ENCODE measurements at places on chromosomes 2 and 18.

- DNase-seq, result no peak
These were observed 78.4 kb downstream of the SETBP1 start for GRCh38 chr18:44758861-44759631.

GRCh38 chr2:234406085-234406484 lies 90.8 kb downstream of the ARL4C start:
- no peak for DNase-seq

GRCh38 chr18:7105943-7106342 lies 11.7 kb downstream of the LAMA1 start:
- no peak for DNase-seq

DNA sequence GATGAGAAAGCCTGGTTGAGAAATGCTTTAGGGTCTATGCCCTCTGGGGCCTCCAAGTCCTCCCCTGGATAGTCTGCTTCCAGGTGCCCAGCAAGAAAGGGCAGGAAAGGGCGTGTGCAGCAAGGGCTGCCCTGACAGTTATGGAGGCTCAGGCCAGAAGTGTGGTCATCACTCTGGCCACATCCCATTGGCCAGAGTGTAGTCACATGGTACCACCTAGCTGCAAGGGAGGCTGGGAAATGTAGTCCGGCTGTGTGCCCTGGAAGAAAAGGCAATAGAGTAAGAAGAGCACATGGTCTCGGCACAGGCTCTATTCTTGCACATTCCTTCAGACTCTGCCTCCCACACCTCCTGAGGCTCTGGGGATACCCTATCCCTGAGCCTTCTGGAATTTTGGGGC lies 35.7 kb downstream of the ODC1 start:
- DNase-seq, result no peak

- DNase-seq, result no peak
These were observed 878.8 kb downstream of the RNF144A start for GRCh38 chr2:7795778-7796563.

GRCh38 chr2:101105654-101106053 lies 45.5 kb downstream of the TBC1D8 start:
- DNase-seq, result no peak

GRCh38 chr18:59719544-59720181 lies 22.4 kb upstream of the CCBE1 start:
- DNase-seq, result no peak

DNA sequence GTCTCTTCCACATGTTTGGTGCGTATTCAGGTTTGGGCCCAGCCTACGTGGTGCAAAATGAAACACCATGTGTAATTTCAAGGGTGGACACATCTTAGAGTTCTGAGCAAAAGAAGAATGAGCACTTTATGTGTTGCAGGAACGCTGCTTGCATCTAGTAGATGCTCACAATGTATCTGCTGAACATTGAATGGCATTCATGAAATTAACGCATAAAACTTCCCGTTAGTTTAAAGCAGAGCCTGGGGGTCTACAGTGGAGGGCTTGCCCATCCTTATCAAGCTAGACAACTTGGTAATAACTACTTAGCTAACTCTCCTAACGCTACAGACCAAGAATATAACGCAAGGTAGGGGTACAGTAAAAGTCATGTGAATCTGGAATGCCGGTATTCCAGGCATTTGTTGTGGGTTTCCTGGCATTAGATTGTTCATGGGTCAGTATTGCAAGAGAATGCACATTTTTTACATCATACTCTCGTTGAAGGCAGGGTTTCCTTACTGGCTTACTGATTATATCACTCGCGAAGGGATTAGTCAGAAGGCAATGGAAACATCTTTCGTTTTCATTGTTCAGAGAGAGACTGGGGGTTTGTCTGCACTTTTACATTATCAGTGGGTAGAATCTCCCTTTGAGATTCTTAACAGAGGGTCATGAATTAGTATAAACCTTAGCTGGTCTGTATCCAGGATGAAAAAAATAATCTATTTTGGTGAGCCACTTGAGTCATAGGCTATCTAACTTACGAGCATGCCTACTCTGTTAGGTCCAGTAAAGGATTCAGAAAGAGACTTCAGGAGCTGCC lies 229.5 kb upstream of the EPAS1 start:
- DNase-seq, result no peak

DNA sequence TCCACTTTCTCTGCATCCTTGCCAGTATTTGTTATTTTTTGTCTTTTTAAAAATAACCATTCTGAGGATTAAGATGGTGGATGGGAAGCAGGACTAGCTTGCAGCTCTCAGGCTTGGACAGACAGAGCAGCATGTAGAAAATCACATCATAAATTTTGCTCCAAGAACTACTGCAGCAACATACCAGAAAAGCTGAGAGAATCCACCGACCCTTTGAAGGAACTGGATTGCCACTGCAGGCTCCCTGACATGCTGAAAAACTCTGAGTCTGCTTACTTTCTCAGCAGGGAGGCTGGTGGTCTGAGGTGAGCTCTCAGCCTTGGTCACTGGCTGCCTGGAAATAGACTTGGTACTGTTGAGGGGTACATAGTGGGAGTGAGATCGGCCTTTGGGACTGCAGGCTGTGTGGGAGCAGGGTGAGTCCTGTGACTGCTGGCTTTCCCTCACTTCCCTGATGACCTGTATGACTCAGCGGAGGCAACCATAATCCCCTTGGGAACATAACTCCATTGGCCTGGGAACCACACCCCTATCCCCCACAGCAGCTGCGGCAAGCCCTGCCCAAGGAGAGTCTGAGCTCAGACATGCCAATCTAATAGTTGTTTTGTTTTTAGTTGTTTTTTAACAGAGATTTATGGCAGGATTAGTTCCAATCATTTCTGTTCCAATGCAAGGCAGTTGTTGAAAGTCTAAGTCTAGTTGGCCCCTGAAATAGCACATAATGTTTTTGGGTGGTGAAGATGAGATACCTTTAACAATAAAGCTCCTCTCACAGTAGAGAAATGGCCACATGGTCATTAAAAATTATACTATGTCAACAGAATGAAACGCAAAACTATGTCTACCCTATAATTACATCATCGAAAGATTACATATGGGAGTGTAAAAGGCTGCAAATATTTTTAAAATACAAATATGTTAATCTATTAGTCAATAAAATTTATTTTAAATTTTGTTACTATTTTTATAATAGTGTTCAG lies 414.2 kb upstream of the CHAC2 start:
- DNase-seq, result no peak

Data from T-helper 9 cell (primary cell).